Naive thymus-derived CD4-positive, alpha-beta T cell (primary cell): ENCODE measurements at places on chromosomes 12 and 14.

DNA sequence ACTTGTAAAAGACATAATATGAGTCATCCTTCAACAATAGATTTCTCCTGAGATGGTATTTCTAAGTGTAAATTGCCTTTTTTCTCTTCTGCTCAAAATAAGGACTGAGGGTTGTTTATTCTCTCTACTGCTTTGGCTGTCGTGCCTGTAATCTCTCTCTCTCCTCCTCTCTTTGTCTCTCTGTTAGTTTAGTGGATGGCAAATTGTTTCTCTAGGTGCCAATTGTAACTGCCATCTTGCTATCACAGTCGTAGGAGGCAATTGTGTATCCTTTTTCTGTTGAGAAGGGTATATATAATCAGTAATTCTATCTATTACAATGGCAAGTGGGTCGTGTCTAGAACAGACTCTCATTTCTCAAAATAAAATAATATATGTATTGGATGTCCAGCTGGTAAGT lies 545.0 kb upstream of the FBXO33 start:
- H3K4me3 ChIP-seq = no peak overlapping the region
- H3K27ac ChIP-seq = no peak overlapping the region
- DNase-seq = no peak
- H3K27me3 ChIP-seq = no peaks in the 10 kb centered on the region
- no peaks in the 10 kb centered on the region for H3K4me1 ChIP-seq

- no peaks in the 10 kb centered on the region for H3K36me3 ChIP-seq
- no peak overlapping the region for H3K27ac ChIP-seq
- H3K4me3 ChIP-seq = no peak overlapping the region
Measured at GRCh38 chr14:33515441-33515840, 435.4 kb downstream of the EGLN3 start.

- H3K27me3 ChIP-seq = no peaks in the 10 kb centered on the region
- peak overlapping the region; percentile 68 for H3K4me3 ChIP-seq
- H3K4me1 ChIP-seq = peaks cover 26% of the 10 kb centered on the region
- peak overlapping the region; percentile 73 for H3K27ac ChIP-seq
Measured at GRCh38 chr12:68332728-68333630, 817 bp upstream of the MDM1 start.

- H3K4me3 ChIP-seq = no peak overlapping the region
- no peaks in the 10 kb centered on the region for H3K27me3 ChIP-seq
- no peak for DNase-seq
- no peak overlapping the region for H3K27ac ChIP-seq
- no peaks in the 10 kb centered on the region for H3K36me3 ChIP-seq
- no peaks in the 10 kb centered on the region for H3K4me1 ChIP-seq
Measured at GRCh38 chr14:100677554-100678468, 48.9 kb upstream of the DLK1 start.

DNA sequence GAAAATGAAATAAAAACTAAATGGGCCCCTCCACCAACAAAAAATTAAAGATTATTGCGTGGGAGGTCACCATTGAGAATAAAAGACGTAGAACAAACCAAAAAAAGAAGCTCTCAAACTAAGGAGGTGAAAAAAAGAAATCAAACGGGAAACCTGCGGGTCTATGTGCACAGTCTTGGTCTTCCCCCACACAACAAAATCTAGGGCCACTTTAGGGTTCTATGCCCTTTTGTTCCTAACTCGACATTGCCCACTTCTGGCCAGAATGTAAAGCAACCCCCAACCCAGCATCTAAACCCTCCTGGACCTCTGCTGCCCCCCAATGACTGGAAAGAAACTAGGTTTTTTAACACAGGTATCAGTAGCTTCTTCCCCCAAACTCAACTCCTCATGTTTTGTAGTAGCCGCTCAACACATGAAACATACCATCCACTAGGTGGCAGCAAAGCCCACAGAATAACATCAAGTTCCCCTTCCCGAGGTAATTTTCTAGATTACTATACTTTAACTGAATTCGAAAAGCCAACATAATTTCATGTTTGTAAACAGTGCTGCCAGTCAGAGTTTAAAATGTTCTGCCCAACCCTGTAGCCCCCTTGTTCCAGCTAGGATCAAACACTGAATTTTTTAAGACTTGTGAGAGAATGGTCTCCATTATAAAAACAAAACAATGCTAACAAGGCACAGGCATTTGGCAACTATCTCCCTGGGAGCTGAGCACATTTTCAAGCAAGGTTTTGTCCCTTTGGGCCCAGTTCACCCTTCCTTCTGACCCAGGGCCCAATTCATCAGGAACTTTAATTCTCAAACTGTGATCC lies 18.7 kb downstream of the DAD1 start:
- peaks cover 51% of the 10 kb centered on the region for H3K4me1 ChIP-seq
- peaks cover 20% of the 10 kb centered on the region for H3K36me3 ChIP-seq
- DNase-seq = peak; percentile 95

DNA sequence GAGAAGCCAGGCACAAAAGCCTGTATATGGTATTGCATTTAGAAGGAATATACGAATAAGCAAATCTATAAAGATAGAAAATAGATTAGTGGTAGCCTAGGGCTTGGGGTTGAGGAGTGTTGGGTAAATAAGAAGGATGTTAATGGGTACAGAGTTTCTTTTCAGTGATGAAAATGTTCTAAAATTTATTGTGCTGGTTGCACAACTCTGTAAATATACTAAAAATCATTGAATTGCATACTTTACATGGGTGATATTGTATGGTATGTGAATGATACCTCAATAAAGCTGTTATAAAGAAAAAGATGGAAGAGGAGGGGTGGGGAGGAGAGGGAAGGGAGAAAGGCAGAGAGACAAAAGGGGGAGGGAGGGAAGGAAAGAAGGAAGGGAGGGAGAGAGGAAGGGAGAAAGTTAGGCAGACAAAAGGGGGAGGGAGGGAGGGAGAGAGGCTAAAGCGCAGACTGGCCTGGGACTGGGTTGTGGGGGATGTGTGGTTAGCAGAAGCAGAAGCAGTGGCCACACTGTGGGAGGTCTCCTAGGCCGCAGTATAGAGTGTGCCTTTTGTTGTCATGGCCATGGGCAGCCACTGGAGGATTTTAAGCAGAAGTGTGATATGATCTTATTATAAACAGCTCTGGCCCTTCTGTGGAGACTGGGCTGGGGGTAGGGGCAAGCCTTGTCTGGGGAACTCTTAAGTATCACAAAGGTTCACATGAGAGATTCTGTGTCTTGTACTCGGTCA lies 73.6 kb upstream of the ELK3 start:
- H3K27ac ChIP-seq = no peak overlapping the region
- H3K36me3 ChIP-seq = no peaks in the 10 kb centered on the region
- no peak for DNase-seq
- no peaks in the 10 kb centered on the region for H3K27me3 ChIP-seq

DNA sequence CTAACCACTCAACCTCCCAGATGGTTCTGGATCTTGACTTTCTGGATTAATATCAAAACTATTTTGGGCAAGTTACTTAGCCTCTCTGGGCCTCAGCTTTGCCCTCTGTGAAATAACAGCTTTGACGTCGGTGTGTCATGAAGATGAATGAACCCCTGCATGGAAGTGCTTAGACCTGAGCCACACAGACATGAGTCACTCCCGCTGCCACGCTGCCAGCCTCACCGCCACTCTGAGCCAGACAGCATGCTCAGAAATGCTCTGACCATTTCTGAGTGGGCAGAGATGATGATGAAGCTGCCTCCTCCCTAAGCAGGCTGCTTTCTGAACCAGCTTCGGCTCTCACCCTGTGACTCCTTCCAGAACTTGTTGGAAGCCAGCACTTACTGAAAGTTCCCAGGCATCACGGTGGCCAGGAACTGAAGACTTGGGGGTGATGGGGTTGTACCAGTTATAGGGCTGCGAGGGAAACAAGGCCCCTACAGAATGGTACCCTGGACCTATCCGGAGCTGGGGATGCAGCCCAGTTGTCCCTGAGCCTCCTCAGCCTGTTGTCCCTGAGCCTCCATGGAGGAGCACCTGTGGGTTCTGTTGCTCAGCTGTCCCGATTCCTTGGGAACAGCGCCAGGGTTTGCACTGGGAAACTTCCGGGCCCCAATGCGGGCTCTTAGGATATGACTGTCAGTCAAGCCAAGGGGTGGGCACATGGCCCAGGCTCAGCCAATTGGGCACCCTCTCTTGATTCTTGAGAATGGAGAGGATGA lies 2.0 kb upstream of the CCDC197 start:
- H3K4me3 ChIP-seq = no peak overlapping the region
- no peaks in the 10 kb centered on the region for H3K4me1 ChIP-seq
- H3K27ac ChIP-seq = no peak overlapping the region
- no peak for DNase-seq

DNA sequence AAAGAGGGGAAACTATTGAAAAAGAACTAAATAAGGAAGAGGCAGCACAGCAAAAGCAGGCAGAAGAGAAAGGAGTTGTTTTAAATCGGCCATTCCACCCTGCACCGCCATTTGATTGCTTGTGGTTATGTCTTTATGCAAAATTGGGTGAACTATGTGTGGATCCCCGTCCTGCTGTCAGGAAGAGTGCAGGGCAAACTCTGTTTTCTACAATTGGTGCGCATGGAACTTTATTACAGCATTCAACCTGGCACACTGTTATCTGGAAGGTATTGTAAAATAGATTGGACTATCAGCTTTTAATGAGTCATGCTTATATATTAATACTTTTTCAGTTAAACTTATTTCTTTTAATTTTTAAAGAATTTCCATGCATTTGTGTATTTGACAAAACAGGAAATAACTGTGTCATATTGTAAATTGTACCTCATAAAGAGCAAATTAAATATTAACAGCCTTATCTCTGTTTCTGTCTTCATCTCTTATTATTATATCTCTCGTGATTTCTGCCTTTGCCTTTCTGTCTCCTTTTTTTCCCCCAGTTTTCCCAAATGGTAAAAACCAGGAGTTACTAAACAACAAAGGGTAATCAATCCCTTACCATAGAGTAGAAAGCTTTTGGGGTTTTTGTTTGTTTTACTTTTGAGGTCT lies 86.4 kb downstream of the MON2 start:
- DNase-seq = no peak
- H3K27ac ChIP-seq = no peak overlapping the region
- H3K4me1 ChIP-seq = no peaks in the 10 kb centered on the region
- H3K27me3 ChIP-seq = no peaks in the 10 kb centered on the region

- H3K36me3 ChIP-seq = no peaks in the 10 kb centered on the region
- no peak for DNase-seq
- no peak overlapping the region for H3K27ac ChIP-seq
Measured at GRCh38 chr12:98909746-98910145, 264.7 kb downstream of the APAF1 start.

- H3K27me3 ChIP-seq = no peaks in the 10 kb centered on the region
- no peak for DNase-seq
- H3K4me3 ChIP-seq = no peak overlapping the region
- no peaks in the 10 kb centered on the region for H3K36me3 ChIP-seq
- no peak overlapping the region for H3K27ac ChIP-seq
Measured at GRCh38 chr14:37977481-37977880, 230.2 kb upstream of the SSTR1 start.

- H3K27me3 ChIP-seq = no peaks in the 10 kb centered on the region
- peak; percentile 61 for DNase-seq
- H3K36me3 ChIP-seq = no peaks in the 10 kb centered on the region
- H3K27ac ChIP-seq = peak overlapping the region; percentile 71
- H3K4me1 ChIP-seq = peaks cover 4% of the 10 kb centered on the region
Measured at GRCh38 chr12:4164559-4165558, 108.7 kb upstream of the CCND2 start.

DNA sequence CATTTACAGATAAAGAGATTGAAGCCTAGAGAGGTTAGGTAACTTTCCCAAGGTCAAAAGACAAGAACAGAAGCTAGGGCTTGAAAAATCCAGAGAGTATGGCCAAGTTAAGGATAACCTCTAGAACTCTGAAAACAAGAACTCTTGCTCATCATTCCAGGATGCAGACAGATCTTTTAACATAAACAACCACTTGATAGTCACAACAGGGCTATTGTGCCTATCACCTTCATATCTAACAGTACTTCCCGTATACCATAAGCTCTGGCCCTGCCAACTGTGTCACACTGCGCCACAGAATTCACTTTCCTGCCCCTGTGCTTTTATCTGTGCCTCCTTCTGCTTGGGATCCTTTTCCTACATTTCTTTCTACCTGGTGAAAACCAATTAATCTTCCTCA lies 18.2 kb downstream of the ERP29 start:
- H3K27me3 ChIP-seq = no peaks in the 10 kb centered on the region
- DNase-seq = no peak
- H3K4me1 ChIP-seq = no peaks in the 10 kb centered on the region
- H3K4me3 ChIP-seq = no peak overlapping the region
- H3K27ac ChIP-seq = no peak overlapping the region
- H3K36me3 ChIP-seq = peaks cover 47% of the 10 kb centered on the region

DNA sequence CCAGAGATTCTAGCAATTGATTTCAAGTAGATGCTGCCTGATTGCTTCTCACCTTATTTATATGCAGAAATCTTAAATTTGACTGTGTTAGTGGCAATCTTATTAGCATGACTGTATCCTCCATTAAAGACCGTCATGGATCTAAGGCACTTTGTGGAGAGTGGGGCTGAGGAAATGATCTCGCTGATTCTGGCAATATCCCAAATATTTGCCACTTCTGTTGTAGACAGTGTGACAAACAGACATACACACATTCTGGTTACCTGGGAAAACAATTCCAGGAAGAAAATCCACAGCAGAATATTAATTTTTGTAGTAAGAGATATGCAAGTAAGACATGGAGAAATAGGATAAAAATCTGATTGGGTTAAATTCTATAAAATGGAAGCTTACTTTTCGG lies 269.0 kb upstream of the G2E3 start:
- H3K27me3 ChIP-seq = no peaks in the 10 kb centered on the region
- no peaks in the 10 kb centered on the region for H3K4me1 ChIP-seq
- no peak overlapping the region for H3K4me3 ChIP-seq
- no peak overlapping the region for H3K27ac ChIP-seq
- no peak for DNase-seq
- H3K36me3 ChIP-seq = no peaks in the 10 kb centered on the region

DNA sequence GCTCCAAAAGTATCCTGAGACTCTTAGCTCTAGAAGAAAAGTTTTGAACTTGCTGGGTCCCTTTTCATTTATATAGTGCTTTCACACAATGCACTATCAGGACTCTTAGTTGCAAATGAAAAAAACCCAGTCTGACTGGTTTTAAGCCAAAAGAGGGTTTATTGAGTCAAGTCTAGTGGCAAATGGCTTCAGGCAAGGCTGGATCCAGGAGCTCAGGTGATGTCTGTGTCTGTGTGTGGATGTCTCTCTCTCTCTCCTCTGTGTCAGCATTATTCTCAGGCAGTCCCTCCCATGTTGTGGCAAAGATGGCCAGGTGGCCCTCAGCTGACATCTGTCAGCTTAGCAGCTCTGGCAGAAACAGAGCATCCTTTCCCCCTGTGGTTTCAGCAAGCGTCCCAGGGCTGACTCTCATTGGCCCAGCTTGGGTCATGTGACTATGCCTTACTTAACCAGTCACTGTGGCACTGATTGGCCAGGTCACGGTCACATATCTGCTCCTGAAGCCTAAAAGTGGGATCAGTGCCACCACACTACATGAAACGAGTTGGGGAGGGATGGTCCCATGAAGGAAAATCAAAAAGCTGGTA lies 6.2 kb downstream of the TMEM120B start:
- no peaks in the 10 kb centered on the region for H3K36me3 ChIP-seq
- no peaks in the 10 kb centered on the region for H3K27me3 ChIP-seq

DNA sequence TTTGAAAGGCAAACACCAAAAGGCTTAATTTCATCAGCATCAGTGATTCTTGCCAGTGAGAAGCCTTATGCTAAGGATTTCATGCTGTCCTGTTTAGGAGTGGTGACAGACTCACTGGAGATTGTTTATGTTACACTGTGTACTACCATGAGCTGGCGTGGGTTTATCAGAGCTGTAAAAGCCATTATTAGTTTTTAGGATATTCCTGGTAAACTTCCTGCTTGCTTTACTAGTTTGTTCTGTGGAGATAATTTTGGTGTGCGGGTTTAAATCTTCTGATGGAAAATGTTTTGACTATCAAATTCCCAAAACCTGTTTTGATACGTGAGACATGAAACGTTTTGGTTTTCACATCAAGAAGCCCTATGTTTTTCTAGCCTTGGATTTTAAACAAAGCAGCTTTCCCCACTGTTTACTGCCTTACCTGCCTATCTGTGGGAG lies 15.2 kb downstream of the PPFIBP1 start:
- peaks cover 7% of the 10 kb centered on the region for H3K4me1 ChIP-seq
- H3K36me3 ChIP-seq = no peaks in the 10 kb centered on the region
- H3K27ac ChIP-seq = no peak overlapping the region
- DNase-seq = no peak
